ENCODE measurements at places on chromosomes 12 and 14. TPM values are rescaled to one million over a fixed set of nuclear protein-coding genes. Genes with fewer than 3 reads are reported as not detected.

- peak; percentile 44 for DNase-seq
Observed at GRCh38 chr12:14367040-14367661, 1.7 kb downstream of the ATF7IP start.

- no peak for DNase-seq
Observed at GRCh38 chr12:43883311-43883710, 47.4 kb downstream of the TMEM117 start.

TTC5 gene
- 12.3 TPM for total RNA-seq

DHH gene
- total RNA-seq, result not detected

DNA sequence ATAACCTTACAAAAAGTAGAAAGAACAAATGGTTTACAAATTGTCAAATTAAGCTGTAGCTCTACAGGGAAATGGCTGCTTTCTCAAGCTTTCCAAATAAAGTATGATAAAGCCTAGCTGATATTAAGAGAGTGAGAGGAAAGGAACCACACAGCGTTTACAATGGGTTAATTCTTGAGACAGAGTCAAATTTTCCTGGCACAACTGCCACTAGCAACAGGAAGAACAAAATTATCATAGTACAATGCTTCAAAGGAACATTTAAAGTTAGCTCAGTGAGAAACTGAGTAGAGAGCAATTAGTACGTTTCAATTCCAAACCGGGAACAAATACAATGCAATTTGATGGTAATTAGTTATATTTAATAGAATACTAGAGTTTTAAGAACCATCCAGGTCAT, 116.0 kb downstream of the PPP1R12A start:
- DNase-seq, result peak; percentile 18

CD27 gene
- not detected for total RNA-seq

DNA sequence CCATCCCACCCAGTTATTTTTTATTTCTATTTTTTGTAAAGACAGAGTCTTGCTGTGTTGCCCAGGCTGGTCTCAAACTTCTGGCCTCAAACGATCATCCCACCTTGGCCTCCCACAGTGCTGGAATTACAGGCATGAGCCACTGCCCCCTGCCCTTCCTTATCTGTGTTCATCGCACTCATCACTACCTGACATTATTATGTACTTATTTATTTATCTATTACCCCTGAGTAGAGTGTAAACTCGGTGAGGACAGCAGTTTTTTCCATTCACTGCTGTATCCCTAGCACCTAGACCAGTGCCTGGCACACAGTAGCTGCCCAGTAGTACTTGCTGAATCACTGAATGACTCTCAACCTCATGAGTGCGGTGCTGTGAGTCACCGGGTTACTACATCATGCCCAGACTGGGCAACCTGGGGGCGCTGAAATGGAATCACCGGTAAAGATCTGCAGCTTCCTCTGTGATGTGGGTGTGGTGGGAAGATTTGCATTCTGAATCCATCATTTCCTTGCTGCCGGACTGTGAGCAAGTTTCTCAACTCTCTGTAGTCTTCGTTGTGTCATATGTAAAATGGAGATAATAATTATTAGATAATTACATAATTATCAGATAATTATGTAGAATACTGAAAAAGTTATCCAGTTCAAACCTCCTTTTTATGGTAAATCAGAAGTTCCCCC, 81.9 kb upstream of the USP44 start:
- peak; percentile 84 for DNase-seq

DNA sequence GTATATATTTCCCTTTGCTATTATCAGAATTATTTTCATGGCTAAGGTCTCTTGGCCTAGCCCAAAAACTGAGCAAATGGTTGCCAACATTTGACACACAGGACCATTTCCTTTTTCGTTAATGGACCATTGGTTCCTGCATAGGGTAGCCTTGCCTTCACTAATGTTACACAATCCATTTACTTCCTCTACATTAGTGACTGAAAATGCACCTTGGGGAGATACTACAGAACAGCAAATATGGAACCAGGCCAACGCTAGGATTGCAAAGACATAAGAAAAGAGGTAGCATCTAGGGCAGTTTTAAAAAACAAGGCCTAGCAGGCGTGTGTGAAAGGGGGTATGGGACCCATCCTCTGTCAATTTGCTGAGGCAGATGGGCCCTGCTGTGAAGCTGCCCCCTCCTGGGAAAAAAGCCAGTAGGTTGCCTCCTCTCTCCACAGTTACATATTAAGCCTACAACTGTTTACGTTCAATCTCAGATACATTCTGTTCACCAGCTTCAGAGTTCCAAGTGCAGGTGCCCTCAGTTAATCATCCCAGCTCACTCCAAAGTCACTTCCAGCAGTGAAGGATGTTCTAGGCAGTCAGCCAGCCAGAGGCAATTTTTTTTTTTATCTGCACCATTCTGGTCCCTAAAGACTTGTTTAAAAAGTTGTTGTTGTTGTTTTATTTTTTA, 15.0 kb downstream of the AQP6 start:
- no peak for DNase-seq

GRCh38 chr12:120212301-120212700, 11.4 kb upstream of the RPLP0 start:
- no peak for DNase-seq

DNA sequence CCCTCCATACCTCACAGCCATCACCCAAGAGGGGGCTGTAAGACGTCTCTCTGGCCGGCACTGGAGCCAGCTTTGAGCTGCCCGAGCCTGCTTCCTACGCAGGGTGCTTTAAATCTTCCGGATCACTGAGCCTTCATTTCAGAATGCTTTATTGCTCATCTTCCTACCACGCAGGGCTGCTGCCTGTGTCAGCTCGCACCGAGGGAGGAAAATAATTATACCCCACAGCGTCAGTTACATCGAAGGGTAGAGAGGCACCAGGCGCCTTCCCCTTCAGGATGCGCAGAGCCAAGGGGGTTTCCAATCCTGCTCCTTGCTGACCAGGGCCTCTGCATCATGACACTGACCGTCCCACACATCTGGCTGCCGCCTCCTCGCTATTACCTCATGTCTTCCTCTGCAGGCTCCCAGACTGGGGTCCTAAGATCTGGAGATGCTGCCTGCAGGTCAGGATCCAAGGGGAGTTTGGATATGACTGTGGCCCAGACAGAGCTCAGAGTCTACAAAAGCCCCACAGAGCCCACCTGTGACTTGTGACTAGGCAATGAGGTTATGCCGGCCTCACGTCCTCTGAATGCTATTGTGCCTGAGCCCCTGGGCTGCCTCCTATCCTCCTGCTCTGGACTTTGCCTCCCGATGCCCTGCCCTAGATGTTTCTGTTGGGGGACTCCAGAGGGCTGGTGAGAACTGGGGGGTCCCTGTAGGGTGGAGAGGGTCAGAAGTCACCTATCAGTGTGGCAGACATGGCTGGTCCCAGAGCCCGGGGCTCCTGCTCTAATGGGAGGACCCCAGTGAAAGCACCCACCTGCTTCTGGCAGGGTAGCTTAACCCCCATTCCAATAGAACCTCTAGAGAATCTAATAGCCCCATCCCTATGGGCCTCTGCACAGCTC, 220.3 kb upstream of the RTL1 start:
- DNase-seq, result peak; percentile 7

DNA sequence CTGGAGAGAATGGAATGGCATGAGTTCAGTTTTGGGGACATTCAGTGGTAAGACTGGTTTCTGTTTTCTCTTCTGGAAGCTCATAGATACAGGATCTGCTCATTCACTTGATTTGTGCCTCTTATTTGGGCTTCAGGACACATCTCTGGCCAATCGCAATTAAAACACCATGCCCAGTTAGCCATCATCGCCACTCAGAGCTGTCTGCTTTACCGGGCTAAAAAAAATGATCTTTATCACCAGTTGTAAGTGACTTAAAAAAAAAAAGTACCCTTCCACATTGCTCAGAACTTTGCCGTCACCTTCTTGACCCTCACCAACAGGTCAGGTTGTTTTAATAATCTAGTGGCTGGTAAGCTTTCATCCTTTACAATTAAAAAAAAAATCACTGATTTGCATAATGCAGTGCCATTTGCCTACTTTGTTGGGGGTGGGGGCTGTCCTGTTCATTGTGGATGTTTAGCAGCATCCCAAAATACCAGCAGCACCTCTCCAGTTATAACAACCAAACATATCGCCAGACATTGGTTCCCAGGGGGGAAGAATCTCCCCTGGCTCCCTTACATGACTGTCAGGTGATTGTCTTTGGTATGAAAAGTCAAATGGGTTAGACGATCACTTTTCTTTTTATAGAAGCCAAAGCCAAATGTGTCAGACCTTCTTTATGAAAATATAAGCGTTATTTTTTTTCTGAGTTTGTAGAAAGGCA, 150.1 kb downstream of the PRKCH start:
- DNase-seq, result no peak

CD69 gene
- total RNA-seq, result not detected

GRCh38 chr12:123917337-123917850, 55.2 kb downstream of the CCDC92 start:
- no peak for DNase-seq

DNA sequence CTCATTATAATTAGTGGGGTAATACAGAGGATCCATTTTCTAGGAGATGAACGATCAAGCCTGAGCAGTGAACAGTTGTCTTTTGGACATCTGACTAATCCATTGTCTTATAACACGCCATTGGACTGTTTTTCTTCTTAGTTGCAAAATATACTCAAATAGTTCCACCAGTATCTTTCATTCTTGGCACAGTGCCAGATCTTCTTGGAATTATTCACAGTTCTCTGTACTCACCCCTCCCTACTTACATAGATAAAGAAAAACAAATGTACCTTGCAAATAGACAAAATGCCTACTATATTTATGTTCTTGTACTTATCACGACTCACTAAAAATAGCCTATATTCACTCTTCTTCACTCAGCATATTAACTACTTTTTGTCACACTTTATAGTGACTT, 3.8 kb downstream of the CBLN3 start:
- peak; percentile 42 for DNase-seq

DNA sequence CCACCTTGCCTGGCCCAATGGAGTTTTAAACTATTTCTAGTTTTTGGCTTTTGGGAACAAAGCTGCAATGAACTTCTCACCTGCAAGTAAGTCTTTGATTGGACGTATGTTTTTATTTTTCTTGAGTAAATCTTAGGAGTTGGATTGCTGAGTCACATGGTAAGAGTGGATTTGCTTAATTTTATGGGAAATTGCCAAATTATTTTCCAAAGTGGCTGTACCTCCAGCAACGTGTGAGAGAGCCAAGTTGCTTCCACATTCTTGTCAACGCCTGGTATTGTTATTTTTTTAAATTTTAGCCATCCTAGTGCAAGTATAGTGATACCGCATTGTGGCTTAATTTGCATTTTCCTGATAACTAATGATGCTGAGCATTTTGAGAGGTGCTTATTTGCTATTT, 136.6 kb downstream of the LMNTD1 start:
- no peak for DNase-seq

- no peak for DNase-seq
Observed at GRCh38 chr12:12180136-12180535, 86.7 kb downstream of the LRP6 start.

- peak; percentile 65 for DNase-seq
Observed at GRCh38 chr12:68406134-68406576, 74.0 kb upstream of the MDM1 start.

- no peak for DNase-seq
Observed at GRCh38 chr12:24441458-24441857, 492.0 kb upstream of the SOX5 start.

DNA sequence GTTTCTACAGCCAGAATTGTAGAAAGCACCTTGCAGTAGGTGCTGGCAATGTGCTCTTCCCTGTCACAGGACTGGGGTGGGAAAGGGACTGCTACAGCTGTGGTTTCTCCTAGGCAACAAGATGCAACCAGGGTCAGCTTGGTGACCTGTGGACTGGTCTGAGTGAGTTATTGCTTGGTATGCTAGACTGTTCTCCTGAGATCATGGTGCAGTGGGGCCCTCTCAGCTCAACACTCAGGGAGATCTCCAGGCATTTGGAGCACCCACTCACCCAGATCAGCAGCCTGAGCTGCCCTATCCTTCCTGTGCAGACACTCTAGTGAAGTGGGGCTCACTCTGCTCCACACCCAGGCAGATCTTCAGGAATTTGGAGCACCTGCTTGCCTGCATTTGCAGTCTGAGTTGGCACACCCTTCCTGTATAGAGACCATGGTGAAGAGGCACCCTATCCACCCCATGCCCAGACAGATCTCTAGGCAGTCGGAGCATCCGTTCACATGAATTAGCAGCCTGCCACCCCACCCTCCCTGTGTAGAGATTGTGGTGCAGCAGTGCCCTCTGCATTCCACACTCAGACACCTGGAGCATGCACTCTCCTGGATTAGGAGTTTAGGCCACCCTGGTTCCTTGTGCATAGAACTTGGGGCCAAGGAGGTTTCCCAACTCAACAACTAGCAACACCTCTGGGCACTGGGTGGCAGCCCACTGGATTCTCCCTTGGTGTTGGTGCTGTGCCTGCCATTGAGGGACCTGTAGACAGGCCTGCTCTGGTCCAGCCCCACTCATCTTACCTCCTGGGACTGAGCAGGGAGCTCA, 3.8 kb upstream of the FAM186B start:
- DNase-seq, result no peak

- DNase-seq, result no peak
Observed at GRCh38 chr12:21827083-21827482, 52.6 kb upstream of the KCNJ8 start.

VRTN gene
- total RNA-seq, result not detected

GRCh38 chr12:100371146-100371545, 14.3 kb downstream of the SLC17A8 start:
- DNase-seq, result no peak

- no peak for DNase-seq
Observed at GRCh38 chr12:26179826-26180225, 15.5 kb upstream of the SSPN start.

DNA sequence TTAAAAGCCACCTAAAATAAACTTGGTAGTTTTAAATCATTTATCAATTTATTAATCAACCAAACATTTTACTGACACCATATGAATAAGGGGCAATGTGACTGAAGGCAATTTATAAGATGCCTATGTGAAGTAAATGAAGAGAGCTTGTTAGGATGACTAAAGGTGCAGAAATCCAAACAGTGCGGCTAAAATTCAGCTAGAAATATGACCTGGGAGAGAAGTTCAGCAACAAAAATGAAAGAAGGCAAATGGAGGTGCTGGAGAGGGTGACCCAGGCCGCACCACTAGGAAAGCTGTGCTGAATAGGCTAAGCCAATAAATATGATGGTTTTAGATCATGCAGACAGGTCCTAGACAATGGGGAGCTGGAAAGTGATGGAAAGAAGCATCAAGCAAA, 403.7 kb downstream of the BTG1 start:
- DNase-seq, result no peak

LMNTD1 gene
- not detected for total RNA-seq

GRCh38 chr12:3713947-3714346, 39.0 kb downstream of the CRACR2A start:
- DNase-seq, result no peak
